Spleen (tissue), 13 donors: ENCODE measurements at places on chromosomes 3 and 15. TPM values are rescaled to one million over a fixed set of nuclear protein-coding genes. Genes with fewer than 3 reads are reported as not detected.

SEMA3G gene
- 8.8 TPM for total RNA-seq

GRCh38 chr3:19267040-19267439, 118.7 kb downstream of the KCNH8 start:
- H3K27me3 ChIP-seq, result no peaks in the 10 kb centered on the region
- H3K36me3 ChIP-seq, result no peaks in the 10 kb centered on the region
- no peak overlapping the region for H3K4me3 ChIP-seq

DUOXA2 gene
- not detected for total RNA-seq

DNAH12 gene
- total RNA-seq, result not detected

NR1I2 gene
- total RNA-seq, result 1.0 TPM

PLA1A gene
- total RNA-seq, result 0.27 TPM

- H3K27me3 ChIP-seq, result peaks cover 34% of the 10 kb centered on the region
- no peak overlapping the region for H3K4me3 ChIP-seq
- DNase-seq, result no peak
Observed at GRCh38 chr3:184601576-184602371, 40.2 kb downstream of the EPHB3 start.

DNA sequence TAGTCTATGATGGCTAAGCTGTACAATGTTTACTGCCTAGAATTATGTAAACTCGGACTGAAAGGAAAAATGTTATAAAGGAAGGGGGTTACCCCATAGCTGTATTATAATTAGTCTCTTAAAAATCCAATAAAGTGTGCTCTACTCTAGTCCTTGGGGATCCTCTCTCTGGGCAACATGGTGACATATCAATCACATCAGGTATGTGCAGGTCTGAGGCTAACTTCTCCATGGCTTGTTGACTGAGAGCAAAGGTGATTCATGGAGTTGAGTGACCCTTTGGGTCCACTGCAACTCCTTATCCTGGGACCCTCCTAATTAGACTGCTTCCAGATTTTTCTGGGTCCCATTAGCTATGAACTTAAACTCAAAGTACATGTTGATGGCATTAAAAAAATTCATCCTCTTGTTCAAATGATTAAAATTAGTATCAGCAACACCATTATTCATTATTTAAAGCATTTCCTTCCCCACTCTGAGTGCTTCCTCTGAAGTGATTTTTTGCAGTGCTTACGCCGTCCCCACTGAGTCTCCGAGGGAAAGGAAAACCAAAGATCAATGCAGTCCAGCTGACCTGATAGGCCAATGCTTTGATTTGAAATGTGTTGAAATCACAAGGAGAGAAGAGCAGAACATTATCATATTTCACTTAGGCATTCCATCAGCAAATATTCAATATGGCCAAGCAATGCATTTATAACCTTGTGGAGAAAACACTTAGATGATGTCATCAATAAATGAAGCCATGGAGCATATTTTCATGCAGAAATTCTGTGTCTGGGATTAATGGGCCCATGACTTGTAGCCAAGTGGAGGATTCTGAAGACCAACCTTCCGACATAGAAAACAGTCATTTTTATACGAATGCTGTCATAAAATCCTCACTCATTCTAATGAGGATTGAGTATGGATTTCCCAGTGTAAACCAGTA, 161.7 kb upstream of the CRBN start:
- DNase-seq, result no peak
- H3K27me3 ChIP-seq, result no peaks in the 10 kb centered on the region
- H3K4me1 ChIP-seq, result no peaks in the 10 kb centered on the region
- H3K4me3 ChIP-seq, result no peak overlapping the region
- no peak overlapping the region for H3K27ac ChIP-seq

DNA sequence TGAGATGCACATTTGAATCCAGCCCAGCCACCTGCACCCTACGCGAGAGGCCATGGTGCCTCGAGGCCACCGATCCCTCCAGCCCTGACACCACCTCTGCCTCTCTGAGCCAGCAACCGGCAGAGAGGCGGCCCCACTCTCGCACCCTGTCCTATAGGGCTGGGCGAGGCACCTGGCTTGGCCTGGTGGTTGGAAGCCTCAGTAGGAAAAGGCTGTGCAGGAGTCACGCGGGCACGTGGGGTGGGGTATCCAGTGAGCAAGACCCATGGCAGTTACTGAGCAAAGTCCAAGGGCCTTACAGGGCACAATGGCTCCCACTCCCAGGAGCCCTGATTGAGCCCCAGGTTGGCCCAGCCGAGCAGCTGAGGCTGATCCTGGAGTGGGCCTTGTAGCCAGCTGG, 12.4 kb upstream of the DUSP7 start:
- H3K27me3 ChIP-seq, result no peaks in the 10 kb centered on the region
- no peak for DNase-seq
- no peak overlapping the region for H3K27ac ChIP-seq
- H3K4me3 ChIP-seq, result no peak overlapping the region
- H3K4me1 ChIP-seq, result peaks cover 44% of the 10 kb centered on the region

GRCh38 chr3:70277304-70277703, 35.1 kb downstream of the MDFIC2 start:
- H3K36me3 ChIP-seq, result no peaks in the 10 kb centered on the region
- H3K4me3 ChIP-seq, result no peak overlapping the region
- H3K27me3 ChIP-seq, result no peaks in the 10 kb centered on the region
- DNase-seq, result no peak
- H3K4me1 ChIP-seq, result no peaks in the 10 kb centered on the region

DNA sequence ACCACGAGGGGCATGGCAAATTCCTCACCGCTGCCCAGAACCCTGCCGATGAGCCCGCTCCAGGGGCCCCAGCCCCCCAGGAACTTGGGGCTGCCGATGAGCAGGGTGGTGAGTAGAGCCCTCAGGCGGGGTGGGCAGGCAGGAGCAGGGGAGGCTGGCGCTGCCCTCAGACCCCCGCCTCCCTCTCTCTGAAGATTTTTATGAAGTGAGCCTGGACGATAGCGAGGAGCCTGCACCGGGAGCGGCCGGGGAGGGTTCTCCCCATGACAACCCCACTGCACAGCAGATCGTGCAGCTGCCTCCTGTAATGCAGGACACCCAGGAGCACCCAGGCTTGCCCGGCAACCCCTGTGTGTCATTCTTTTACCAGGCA, 56.7 kb upstream of the UBE2Q2 start:
- DNase-seq, result no peak
- H3K27ac ChIP-seq, result no peak overlapping the region
- H3K27me3 ChIP-seq, result no peaks in the 10 kb centered on the region

TOMM70 gene
- total RNA-seq, result 37.2 TPM

GRCh38 chr3:76352051-76352450, 566.7 kb upstream of the ZNF717 start:
- H3K4me1 ChIP-seq, result no peaks in the 10 kb centered on the region
- DNase-seq, result no peak
- no peak overlapping the region for H3K27ac ChIP-seq
- H3K4me3 ChIP-seq, result no peak overlapping the region
- H3K27me3 ChIP-seq, result no peaks in the 10 kb centered on the region

GRCh38 chr15:33071451-33071850, 123.1 kb downstream of the FMN1 start:
- DNase-seq, result no peak
- no peak overlapping the region for H3K4me3 ChIP-seq
- H3K27ac ChIP-seq, result no peak overlapping the region

GAP43 gene
- not detected for total RNA-seq
